Stimulated activated CD8-positive, alpha-beta memory T cell treated with anti-CD3 and anti-CD28 coated beads, Interleukin-4, amount 100 ng/mL, for 1 hour (primary cell): ENCODE measurements at places on chromosomes 1 and 21.

GRCh38 chr1:11868331-11868980 is 9.7 kb upstream of the NPPB start:
- DNase-seq = no peak

DNA sequence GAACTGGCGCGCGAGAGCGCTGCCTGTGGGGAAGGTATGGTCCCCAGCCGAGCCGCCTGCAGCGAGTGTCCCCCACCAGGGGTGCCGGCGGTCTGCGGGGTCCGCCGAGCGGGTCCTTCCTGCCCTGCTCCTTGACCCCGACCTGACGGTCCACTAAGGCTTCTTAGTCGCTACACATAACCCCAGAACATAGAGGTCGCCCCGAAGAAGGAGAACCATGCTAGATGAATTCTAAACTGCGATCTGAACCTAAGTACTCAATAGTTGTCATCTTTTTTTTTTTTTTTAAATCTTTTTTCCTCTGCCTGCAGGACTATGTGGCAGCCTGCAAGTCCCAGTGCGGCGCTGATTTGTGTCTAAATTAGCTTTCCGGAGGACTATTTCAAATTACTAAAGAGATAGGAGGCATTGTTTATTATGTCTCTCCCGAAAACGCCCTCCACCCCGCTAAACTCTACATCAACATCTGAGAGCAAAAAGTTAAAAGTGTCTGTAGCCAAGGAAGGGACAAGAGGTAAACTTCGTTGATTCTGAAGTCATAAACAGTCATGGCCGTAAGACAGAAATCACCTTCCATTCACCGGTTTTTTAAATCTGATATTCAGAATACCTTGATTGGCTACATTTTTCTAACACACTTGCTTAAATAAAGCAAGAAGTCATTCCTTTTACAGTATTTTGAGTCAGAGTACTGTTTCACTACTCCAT is 476 bp downstream of the AXDND1 start:
- no peak for DNase-seq

DNA sequence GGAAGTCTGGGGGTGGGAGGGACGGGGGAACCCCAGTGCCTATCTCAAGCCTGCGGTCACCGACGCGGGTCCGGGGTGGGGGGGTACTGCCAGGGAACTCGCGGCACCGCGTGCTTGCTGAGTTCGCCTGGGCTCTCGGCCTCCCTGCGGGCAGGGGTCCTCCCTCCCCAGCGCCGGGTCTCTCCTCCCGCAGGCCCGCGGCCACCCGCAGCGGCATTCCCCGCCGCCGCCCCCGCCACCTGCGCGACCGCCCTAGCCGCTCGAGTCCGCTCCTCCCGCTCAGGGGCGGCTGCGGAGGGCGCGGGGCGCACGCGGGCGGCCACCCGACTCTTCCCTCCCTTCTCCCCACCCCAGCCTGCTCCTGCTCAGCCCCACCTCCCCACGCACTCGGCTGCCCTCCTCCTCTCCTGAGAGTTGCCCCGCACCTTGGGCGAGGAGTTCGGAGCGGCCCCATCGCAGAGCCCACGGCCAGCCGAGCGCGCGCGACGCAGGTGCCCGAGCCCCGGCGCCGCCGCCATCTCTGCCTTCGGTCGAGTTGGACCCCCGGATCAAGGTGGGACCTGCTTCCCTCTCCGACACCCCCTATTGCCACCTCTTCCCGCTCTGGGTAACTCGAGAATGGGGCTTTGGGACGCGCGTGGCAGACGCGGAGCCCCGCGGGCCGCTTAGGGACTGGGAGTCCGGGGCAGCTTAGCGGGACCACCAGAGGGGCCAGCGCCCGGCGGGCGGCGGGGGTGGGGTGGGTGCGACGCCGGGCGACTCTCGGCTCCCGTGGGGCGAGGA is 105.0 kb downstream of the LEPR start:
- no peak for DNase-seq

- peak; percentile 49 for DNase-seq
Observed at GRCh38 chr1:159854693-159855192, 7.7 kb downstream of the VSIG8 start.

GRCh38 chr1:187491082-187491720 is 662.5 kb downstream of the PLA2G4A start:
- DNase-seq = no peak
